ENCODE measurements at places on chromosomes 11 and 22.
A peak's percentile ranks its signal among the peaks of the same experiment; 100 is the strongest.

- no peak for DNase-seq
Measured at GRCh38 chr22:35460688-35461087, 60.7 kb downstream of the MCM5 start.

GRCh38 chr11:110086892-110087309 lies 6.3 kb upstream of the ZC3H12C start:
- DNase-seq, result no peak

DNA sequence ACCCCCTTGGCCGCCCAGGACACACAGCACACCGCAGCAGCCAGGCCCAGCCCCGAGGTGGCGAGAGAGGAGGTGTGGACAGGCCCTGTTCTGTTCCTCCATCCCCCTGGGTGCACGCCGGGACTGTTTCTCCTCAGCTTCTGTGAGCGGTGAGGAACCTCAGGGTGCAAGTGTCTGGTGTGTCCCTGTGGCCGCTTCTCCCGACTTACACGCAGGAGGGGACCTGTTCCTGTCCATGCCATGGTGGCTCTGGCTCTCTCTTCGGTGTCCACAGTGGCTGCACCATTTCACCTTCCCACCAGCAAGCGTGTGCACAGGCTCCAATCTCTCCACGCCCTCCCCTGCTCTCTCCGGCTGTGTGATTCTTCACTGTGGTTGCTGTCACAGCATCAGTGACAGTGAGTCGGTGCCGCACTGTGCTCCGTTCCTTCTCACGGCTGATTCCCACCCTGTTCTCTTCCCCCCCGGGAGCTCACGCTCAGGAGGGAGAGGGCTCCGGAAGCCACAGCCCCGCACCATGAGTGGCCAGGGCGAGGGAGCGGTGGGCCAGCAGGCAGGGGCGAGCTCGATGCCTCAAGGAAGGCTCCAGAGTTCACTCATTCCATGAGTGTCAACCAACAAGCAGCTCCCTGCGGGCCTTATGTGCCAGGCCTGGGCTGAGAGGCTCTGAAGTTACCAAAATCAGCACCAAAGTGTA lies 18.6 kb upstream of the WNT7B start:
- DNase-seq, result no peak

- no peak for DNase-seq
Measured at GRCh38 chr22:48772286-48772907, 1055.3 kb downstream of the BRD1 start.

DNA sequence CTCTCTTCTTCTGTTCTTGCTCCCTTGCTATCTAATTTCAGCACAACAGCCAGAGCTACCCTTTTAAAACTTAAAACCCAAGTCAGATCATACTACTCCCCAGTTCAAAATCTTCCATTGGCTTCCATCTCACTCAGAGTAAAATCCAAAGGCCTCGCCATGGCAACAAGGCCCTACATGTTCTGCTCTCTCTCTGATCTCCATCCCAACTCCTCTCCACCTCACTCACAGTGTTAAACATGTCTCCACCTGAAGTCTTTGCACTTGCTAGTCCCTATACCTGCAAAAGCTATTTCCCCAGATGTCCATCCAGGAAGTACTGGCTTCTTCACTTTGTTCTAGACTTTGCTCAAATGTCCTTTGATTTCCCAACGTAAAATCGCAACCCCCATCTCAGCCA lies 3.0 kb upstream of the GRAP2 start:
- DNase-seq, result no peak

DNA sequence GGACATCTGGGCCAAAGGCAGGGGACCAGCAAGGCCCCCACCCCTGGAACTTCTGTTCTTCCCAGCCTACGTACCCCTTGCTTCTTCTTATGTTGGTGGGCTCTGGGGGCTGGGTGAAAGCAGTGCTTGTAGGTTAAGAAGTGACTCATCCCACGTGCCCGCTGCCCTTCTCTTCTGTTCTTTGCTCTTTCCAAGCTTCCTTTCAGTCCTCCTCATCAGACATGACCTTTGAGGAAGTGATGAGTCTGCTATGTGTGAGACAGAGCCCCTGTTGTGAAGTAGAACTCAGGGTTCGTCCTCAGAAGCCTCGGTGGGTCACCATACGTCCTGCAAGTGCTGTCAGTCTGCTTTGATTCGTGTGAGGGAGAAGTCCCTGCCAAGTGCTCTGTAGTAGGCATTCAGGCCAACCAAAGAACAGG lies 12.7 kb downstream of the MED15 start:
- DNase-seq, result no peak

GRCh38 chr11:93537049-93537448 lies 6.1 kb downstream of the SMCO4 start:
- no peak for DNase-seq

DNA sequence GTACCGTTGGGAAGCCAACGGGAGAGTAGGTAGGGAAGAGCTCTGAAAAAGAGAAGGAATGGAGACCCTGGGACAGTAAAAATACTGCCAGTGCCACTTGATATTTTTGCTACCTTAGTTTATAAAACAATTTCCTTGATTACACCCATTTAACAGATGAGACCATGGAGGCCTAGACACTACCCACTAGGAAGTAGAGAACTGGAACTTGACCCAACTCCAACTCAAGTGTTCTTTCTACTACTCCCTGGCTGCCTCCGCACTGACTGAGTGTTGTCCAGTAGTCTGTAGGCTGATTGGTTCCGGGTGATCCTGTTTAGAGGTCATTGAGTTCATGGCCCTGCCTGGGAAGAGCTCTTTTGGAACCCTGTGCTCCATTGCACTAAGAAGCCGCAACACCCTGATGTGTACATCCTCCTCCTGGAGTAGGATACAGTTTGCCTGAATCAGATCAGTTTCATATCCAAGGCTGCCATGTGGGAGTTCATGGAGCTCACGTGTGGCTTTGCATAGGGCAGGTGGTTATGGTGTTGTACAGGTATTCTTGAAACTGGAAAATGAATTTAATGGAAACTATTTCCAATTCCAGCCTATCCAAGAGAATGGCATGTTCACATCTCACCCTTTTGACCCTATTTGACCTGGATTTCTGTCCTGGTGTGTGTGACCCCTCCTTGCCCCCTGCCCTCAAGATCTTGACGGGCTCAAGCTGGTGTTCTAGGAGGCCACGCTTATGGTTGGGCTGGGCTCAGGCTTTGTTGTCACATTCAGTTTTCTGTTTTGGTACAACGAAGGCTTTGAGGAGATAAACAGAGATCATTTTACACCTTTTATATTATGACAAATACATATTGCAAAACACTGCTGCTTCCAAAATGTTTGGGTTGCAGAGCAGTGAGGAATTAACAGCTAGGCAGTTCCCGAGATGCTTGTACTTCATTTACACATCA lies 102.2 kb upstream of the NNMT start:
- DNase-seq, result no peak

GRCh38 chr11:2428322-2428795 lies 16.0 kb downstream of the TRPM5 start:
- DNase-seq, result peak; percentile 71

DNA sequence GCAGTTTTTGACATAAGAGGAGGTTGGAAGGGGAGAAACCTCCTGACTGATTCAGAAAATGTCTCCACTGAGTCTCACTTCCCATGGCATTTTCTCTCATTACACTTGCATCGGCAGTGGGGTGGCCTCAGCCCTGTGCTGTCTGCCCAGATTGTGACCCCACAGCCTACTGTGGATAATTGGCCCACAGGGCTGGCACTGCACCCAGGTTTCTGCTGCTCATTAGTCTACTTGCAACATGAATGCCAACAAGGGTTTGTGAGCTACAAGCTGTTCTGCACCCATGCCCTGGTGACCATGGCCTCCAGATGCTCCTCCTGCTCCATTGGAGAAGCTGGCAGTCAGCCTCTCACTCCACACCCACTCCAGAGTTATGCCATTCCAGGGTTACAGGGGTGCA lies 296.0 kb downstream of the CTTN start:
- no peak for DNase-seq

DNA sequence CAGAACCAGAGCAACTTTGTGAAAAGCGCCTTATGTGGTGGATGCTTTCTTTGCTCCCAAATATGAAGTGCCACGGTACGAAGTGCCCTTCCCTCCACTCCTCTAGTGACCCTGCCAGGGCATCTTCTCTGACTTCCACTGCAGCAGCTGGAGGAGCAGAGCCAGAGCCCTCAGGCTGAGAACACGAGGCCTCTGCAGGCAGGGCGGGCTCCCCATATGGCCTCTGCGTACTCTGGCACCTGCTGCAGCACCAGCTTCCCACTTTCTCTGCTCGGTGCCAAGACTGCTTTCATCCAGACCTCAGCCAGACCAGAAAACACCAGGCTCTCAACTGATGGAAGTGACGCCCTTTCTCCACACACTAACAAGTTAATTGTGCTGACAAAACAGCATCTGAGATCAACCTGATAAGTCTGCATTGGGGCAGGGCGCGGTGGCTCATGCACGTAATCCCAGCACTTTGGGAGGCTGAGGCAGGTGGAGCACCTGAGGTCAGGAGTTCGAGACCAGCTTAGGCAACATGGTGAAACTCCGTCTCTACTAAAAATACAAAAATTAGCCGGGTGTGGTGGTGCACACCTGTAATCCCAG lies 12.8 kb downstream of the UFD1 start:
- DNase-seq, result no peak

DNA sequence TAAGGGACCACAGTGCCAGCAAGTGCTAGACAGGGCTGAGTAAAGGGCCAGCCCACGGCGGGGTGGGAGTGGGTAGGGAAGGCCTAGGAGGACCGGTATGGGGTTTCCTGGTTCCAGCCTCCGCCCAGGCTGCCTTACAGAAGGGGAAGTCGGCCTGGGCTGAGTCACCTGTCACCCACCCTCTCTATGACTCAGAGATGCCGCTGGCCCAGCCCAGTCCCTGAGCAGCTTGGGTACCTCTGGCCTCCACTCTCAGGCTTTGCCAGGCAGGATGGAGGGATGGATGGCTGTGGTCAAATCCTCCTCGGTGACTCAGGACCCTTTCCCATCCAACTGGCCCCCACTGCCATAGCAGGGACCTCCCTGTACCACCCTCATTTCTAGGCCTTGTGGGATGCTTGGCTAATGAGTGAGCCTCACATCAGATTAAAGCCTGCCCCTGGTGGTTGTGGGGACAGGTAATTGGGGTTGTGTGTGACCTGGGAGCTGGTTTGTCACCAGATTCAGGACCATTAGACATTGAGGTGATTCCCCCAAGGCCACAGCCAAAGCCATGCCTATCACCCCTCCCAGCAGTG lies 13.9 kb downstream of the SLC35E4 start:
- DNase-seq, result peak; percentile 50

DNA sequence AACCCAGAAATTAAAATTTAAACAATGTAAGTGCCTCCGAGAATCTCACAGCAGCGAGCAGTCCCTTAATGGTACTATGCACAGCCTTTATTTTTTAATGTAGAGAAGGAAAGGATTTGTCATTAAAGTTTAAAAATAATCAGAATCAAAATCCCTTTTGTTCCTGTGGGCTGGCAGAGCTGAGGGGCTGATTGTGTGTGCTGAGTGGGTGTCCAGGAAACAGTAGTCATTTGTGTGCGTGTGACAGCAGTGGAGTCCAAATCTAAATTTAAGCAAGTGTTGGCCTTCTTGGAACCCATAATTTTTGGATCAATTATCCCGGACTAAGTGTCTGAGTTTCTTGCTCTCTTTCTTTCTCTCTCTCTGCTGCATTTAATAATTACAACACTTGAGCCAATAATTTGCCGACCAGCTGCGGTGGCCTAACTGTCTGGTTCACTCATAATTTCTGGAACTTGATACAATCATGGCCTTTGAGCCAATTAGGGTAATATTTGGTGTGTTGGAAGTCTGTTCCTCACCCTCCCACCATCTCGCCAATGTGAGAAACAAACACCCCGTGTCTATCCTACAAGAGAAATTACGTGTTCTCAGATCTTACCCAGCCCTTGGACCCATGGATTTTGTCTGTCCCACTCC lies 528.0 kb downstream of the SOX6 start:
- no peak for DNase-seq

DNA sequence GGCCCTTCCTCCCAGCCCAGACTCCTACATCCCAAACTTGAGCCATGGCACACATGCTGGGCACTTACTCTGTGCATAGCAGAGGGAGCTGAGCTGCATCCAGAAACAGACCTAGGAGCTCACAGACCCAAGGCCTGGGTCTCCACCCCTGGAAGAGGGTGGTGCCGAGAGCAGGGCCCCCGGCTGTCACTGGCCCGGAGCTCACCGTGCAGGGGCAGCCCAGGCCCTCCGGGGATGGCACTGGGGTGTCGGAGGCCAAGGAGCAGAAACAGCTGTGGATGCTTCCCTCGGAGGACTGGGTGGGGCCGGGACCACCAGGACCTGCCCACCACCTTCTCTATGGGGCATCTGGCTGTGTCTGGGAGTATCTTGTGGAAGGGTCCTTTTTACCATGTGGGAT lies 4.3 kb upstream of the APOBEC3A start:
- DNase-seq, result no peak

DNA sequence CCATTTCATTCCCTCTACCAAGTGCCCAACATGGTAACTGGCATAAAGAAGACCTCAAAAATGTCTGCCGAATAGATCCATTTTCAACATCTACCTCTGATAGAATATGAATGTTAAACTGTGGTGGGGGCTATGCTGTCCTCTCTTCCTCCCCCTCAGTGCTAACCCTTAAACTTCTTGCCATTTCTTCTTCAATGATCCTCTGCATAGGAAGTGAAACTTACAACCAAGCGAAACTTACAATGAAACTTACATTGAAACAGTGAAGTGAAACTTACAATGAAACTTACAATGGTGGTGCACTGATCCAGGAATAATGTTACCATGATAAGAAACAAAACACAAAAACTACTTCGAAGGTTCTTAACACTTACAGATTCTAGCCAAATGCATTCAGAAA lies 4.7 kb downstream of the RTCB start:
- DNase-seq, result no peak

DNA sequence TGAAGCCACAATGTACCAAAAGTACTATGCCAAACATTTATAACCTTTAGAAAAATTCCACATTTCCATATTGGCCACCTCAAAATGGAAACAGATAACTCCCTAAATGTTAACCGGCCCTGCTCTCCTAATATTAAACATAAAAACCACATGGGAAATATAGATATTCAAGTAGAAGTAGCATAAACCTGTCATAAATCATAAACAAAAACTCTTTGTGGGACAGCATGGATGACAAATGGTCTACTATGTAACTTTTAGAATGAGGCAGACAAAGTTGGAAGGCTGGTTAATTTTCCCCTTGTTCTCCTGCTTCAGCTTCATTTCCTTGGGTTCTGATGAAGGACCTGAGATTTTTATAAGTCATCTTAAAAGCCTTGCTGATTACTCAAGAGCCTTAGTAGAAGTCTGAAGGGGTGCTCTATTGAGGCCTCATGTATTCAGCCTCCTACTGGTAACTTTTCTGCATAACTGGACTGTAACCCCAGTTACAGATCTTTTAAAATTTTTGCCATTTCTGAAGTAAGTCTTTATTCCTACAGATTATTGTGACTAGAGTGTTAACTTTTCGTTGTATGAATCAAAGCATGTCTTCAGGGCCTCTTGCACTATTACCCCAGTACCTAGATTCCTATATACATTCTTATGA lies 116.4 kb downstream of the STIM1 start:
- DNase-seq, result no peak

- DNase-seq, result no peak
Measured at GRCh38 chr22:37751449-37752188, 54.8 kb downstream of the TRIOBP start.

DNA sequence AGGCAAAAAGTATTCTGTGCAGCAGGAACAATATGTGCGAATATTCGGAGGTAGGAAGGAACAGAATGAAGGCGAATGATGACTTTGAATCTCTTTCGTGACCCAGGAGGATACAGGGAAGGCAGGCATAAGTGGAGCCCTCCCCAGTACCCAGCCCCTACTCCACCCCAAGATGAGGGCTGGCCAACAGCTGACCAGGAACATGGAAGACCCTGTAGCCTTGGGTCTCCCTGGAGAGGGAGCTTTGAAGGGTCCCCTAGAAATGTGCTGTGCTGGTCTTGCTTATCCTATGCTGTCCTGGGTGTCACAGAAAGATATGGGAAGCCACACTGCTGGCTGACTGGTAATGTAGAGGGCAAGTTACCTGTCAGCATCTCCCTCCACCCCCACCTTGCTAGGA lies 113.7 kb upstream of the NCAM1 start:
- DNase-seq, result no peak
